SW 1271 (cell line): ENCODE measurements at places on chromosomes 1 and 21.

- no peak for DNase-seq
Observed at GRCh38 chr21:29155118-29155932, 24.9 kb downstream of the MAP3K7CL start.

- DNase-seq: no peak
Observed at GRCh38 chr21:25837533-25838265, 102.9 kb downstream of the GABPA start.

- no peak for DNase-seq
Observed at GRCh38 chr1:109807402-109807801, 43.7 kb upstream of the EPS8L3 start.

GRCh38 chr1:155241069-155241679 is 14.1 kb downstream of the ENTREP3 start:
- peak; percentile 16 for DNase-seq

- no peak for DNase-seq
Observed at GRCh38 chr1:119254067-119254720, 113.7 kb upstream of the WARS2 start.

GRCh38 chr1:11981378-11982009 is 1.2 kb downstream of the MFN2 start:
- no peak for DNase-seq

GRCh38 chr1:18302788-18303413 is 177.8 kb upstream of the KLHDC7A start:
- DNase-seq: no peak

DNA sequence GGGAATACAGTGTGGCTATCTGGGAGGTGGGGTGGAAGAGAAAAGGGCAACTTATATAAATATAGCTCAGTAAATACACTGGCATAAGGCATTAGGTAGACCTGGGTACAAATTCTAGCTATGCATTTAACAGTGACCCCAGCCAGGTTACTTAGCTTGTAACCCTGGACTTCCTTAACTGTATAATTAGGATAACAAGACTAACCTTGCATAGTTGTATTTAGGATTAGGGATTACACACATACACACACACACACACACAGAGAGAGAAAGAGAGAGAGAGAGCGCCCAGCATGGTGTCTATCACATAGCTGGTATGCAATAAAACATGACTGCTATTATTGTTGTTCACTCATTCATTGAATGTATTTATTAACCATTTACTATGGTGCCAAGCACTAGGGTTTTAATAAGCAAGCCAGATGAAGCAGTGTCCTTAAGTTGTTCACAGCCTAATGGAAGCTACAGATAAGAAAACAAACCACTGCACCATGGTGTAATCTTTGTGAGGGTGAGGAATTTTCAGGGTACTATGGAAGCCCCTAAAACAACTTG is 251.4 kb downstream of the ZNF648 start:
- DNase-seq: no peak

DNA sequence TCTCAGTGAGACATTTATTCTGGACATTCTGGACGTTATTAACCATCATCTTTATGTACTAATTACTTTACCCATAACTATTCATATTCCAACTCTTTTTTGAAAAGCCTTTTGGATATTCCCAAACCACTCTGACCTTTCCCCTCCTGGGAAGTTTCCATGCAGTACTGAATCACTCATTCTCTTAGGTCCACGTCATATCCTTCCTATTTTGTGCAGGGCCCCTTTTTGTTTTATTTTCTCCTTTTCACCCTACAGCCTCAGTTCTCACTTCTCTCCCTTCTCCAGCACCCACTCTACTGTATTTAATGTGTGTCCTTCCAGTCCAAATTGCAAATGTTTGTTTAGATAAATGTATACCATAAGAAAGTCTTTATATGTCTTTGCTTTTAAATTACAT is 16.4 kb upstream of the ATP1A1 start:
- DNase-seq: no peak

DNA sequence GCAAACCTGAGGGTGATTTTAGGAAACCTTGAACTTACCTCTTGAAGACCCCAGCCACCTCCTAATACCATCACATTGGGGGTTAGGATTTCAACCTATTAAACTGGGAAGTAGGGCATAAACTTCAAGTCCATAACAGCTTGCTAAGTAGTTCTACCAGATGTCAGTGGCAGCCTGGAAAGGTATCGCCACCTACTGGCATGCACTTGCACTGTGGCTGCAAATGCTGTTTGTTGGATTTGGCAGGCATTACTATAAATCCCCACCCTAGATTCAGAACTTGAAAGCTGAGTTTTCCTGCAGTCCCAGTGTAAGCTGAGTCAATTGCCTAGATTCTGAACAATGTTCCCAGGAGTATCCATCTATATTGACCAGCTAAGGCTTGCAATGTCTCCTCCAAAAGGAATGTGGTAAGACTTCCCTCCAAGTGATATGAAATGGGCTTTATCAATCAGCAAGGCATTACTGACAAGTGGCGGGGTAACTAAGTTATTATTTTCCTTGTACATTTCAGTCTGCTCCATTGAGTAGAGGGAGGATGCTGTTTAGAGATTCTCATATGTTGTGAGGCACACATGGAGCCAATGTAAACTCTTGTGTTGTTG is 474.5 kb downstream of the PTPRC start:
- peak; percentile 8 for DNase-seq

GRCh38 chr1:194281376-194281775 is 1095.0 kb upstream of the B3GALT2 start:
- no peak for DNase-seq

DNA sequence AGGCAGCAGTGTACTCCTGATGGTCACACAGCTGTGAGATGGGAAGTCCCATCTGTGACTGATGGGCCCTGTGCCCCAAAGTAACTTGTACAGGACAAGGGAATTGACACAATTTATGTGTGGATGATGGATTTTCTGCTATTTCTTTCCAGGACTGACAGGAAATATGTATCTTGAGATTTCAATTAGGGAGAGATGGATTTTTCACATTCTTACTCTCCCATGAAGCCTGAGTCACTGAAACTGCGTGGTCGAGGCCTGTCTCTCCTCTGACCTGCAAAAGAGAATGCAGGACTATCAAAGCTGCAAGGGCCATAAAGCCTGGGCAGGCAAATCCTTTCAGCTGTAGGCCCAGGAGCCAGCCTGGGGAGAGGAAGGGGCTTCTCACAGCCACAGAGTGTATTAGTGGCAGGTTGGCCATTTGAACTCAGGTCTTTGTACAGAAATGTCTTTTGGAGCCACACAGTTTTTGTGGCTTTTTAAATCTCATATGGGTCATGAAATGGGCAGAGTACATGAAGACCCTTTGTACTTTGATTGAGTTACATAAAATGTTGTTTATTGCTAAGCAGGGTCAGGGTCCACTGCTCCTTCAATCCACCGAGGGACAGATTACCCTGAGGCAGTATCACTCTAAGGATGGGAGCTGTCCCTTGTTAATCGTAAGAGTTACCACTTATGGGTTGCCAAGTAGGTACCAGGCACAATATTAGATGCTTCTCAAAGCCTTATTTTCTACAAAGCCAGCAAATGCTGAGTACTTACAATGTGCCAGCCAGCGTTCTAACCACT is 14.8 kb downstream of the ALX3 start:
- DNase-seq: no peak

- no peak for DNase-seq
Observed at GRCh38 chr21:33027401-33028286, 1.9 kb downstream of the OLIG2 start.

GRCh38 chr1:81548918-81549587 is 251.7 kb upstream of the ADGRL2 start:
- no peak for DNase-seq

GRCh38 chr21:25956993-25957714 is 213.4 kb downstream of the APP start:
- no peak for DNase-seq

DNA sequence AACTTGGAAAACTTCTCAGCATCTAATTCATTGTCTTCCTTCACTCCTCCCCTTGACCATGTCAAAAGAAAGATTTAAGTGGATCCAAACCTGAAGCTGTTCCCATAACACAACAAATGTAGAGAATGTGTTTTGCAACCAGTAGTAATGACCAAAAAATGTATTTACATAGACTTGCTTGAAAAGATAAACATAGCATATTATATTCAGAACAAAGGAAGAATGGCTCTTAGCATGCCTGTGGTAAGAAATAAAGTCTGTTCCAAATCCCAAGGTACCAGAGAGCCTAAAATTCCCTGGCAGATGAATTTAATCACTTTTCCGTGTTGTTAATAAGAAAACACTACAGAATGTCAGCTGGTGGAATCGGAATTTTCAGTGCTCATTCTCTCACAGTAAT is 36.8 kb downstream of the FMO3 start:
- no peak for DNase-seq

DNA sequence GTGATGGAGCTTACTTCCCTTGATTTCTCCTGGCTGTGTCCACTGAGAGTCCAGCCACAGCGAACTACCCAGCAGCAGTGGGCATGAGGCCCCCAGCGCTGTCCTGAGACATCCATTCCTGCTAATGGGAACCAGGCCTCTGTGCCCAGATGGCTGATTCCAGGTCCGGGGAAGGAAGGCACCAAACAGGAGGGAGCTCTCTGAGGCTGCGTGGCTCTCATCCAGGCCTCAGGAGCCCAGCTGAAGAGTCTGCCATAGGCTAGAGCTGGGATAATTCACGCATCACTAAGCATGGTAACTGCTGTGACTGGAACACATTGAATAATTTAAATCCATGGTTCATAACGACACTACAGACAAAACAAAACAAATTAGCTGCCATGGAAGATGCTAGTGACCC is 24.7 kb upstream of the LRRC47 start:
- no peak for DNase-seq

- no peak for DNase-seq
Observed at GRCh38 chr1:32963746-32964460, 706 bp downstream of the RNF19B start.

DNA sequence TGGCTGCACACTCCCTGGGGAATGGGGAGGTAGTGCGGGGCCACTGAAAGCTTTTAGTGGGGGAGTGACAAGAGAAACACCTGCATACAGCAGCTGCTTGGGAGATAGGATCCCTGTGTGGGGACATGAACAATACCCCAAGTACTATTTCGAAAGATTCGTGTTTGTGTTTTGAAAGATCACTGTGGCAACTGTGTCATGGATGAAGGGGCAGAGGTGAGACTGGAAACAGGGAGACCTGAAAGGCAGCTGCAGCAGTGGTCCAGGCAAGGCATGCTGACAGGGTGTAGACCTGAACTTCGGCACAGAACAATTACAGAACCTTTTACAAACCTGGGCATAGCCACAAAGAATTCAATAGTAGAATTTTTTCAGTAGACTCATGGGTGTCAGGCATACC is 32.9 kb downstream of the TENT5C start:
- DNase-seq: no peak

DNA sequence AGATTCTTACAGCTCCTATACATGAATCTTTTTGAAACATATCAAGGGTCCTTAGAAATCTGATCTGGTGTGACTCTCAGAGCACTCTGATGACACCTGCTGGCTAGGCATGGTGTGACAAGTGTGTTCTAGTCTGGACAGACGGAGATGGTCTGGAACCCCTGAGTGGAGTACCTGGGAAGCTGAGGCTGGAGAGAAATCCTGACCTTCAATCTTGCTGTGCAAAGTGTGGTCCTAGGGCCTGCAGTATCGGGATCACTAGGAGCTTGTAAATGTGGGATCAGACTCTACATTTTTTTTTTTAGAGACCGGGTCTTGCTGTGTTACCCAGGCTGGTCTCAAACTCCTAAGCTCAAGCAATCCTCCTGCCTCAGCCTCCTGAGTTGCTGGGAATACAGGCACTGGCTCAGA is 78.6 kb upstream of the SOD1 start:
- no peak for DNase-seq
